ENCODE measurements at places on chromosomes 16 and 17.

GRCh38 chr16:66746682-66747081 lies 4.7 kb downstream of the DYNC1LI2 start:
- no peak for DNase-seq

DNA sequence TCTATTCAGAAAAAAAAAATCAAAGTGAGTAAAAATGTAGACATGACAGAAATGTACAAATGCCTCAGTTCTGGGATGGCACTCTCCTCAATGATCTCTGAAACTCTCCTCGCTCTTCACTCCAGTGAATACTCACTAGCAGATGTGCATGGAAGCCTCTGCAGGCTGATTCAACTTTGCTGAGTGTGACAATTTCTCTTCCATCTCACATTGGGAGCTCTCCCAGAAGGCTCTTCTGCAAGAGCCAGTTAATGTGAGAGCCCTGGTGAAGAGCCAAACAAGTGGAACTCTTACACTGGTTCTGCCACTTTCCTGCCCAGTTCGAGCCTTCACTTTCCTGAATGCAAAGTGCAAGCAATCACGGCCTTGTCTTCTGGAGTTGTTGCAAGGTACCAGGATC lies 147.1 kb upstream of the IRX6 start:
- no peak for DNase-seq

DNA sequence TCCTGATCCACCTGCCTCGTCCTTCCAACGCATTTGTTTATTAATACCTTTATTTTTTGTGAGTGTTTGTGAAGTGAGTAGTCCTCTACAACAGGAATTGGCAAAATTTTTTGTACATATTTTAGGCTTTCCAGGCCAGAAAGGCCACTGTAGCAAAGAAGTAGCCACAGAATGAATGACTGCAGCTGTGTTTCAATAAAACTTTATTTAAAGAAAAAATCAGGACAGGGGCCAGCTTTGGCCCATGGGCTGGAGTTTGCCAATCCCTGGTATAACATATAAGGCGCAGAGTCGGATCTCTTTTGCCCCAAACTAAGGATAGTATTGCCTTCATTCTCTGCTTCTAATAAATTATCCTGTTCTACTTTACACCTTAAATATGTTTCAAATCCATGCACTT lies 198.0 kb upstream of the COX10 start:
- DNase-seq: no peak

DNA sequence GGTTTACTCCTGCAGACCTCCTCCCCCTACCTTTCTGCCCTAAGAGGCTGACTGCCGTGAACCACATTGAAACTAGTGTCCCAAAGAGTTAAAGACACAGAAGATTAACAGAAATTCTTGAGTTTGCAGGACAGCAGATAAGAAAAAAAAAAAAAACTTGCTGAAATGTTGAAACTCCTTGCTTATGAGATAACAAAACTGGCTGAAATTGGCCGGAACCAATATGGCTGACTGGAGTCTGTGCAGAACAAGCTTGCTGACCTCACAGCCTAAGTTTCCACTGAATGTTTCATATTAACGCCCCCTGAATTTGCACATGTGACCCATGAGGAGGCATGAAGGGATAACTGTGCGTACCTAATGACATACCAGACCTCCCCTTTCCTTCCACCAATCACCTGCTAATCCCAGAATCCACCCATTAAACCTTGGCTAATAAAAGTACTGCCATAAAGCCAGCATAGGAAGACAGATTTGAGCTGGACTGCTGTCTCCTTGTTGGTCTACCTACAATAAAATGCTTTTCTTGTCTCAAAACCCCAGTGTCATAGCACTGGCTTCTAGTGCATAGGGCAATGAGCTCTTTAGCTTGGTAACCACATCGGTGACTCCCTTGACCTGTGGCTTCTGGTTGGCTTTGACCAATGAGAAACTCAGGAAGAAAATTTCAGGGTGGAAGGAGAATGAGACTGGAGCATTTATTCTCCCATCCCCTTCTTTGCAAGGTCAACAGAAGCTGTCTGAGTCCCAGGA lies 80.1 kb downstream of the PMP22 start:
- DNase-seq: no peak

DNA sequence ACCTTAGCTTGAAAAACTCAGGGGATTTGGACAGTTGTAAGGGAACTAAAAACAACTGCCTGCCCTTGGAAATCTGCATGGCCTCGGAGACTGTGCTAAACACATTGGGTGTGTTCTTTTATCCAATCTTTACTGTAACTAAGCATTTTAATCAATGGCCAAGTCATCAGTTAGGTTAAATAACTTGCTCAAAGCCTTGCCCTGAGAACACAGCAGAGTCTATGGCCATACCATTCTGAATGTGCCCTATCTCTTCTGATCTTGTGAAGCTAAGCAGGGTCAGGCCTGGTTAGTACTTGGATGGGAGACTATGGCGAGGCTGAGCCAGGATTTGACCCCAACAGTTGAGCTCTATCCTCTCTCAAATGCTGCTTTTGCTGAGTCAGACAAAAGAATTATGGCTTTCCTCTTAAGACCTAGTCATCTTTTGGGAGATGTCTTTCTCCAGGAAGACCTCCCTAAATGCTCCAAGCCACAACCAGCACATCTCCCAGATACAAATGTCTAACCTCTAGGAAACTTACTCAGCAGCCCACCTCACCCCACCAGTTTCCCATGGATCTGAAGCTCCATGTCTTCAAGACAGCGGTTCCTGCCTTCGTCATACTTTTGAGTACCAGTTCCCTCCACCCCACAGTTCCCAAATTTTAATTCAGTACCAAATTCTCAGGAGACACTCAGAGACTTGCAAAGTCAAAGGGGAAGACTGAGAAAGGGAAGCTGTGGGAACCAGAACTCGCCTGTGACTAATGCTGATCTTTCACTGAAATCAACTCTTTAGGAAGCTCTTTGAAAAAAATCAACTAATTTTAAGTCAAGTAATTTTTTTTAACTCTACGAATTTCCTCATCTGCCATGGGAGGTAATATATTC lies 336.1 kb downstream of the MAF start:
- no peak for DNase-seq

GRCh38 chr16:87853411-87854052 lies 15.8 kb downstream of the SLC7A5 start:
- DNase-seq: peak; percentile 90

DNA sequence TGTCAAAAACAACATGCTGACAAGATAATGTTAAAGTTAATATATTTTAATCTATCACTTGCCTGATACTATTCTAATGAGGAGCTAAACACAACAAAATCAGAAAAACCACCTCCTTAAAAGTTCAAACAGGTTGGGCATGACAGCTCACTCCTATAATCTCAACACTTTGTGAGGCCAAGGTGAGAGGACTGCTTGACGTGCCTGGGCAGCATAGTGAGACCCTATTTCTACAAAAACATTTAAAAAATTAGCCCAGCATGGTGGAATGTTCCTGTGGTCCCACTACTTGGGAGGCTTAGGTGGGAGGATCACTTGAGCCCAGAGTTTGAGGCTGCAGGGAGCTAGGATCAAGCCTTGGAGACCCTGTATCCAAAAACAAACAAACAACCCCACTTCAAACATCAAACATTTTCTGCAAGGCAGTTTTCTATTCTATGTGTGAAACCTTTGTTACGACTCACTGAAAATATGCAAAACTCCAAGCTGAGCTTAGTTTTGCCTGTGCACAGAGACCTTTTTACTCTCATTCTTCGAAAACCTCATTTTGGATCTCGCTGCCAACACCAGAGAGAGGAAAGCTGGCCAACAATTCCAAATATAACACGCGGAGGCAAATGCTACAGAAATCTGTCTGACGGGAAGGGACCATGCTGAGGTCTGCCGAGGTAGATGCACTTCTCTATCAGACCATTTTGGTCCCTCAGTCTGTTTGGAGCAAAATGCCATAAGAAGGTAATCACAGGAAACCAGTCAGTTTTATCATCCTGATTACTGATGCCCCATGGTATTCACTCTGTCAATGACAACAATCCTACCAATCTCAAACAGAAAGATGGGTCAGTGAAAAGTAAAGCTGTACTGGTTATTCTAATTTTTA lies 6.2 kb downstream of the PHF12 start:
- DNase-seq: no peak

GRCh38 chr16:84065536-84066132 lies 23.0 kb upstream of the SLC38A8 start:
- peak; percentile 18 for DNase-seq

GRCh38 chr17:77414811-77415400 lies 274.1 kb downstream of the SEC14L1 start:
- DNase-seq: no peak

GRCh38 chr17:48392857-48393256 lies 37.2 kb downstream of the SKAP1 start:
- DNase-seq: no peak

DNA sequence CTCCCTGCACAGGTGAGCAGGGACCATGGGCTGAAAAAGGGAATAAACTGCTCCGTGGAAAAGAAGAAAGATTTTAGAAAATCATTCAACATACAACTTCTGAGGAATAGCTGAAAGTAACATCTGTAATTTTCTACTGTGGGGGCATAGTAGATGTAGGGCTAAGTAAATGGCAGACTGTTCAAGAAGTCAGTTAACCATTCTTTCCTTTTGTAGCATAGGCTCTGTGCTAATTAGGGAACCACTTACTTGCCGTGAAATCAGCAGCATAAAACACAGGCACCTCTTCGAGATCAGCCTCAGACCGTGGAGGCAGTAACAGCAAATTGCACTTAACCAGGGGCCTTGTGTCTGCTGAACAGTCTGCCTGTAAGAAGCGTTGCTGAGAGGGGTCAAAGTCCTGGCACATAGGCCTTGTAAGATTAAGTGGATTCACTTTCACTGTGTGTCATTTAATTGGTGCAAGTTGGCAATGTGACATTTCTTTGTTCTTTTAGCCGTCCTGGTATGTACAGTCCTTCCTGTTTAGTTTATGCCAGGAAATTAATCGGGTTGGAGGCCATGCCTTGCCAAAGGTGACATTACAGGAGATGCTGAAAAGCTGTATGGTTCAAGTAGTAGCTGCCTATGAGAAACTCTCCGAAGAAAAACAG lies 10.4 kb downstream of the COG1 start:
- no peak for DNase-seq

DNA sequence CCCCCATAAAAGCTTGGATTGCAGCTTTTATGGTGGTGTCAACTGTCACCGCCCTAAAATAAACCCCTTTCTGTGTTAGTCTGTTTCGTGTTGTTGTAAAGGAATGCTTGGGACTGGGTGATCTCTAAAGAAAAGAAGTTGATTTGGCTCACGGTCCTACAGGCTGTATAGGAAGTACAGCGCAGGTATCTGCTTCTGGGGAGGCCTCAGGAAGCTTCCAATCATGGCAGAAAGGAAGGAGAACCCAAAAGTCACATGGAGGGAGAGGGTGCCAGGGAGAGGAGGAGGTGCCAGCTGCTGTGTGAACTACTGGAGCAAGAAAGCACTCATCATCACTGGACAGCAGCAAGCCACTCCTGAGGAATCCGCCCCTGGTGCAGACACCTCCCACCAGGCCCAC lies 5.9 kb upstream of the CACNA1H start:
- no peak for DNase-seq

GRCh38 chr17:57236686-57237299 lies 19.5 kb upstream of the MSI2 start:
- DNase-seq: no peak

DNA sequence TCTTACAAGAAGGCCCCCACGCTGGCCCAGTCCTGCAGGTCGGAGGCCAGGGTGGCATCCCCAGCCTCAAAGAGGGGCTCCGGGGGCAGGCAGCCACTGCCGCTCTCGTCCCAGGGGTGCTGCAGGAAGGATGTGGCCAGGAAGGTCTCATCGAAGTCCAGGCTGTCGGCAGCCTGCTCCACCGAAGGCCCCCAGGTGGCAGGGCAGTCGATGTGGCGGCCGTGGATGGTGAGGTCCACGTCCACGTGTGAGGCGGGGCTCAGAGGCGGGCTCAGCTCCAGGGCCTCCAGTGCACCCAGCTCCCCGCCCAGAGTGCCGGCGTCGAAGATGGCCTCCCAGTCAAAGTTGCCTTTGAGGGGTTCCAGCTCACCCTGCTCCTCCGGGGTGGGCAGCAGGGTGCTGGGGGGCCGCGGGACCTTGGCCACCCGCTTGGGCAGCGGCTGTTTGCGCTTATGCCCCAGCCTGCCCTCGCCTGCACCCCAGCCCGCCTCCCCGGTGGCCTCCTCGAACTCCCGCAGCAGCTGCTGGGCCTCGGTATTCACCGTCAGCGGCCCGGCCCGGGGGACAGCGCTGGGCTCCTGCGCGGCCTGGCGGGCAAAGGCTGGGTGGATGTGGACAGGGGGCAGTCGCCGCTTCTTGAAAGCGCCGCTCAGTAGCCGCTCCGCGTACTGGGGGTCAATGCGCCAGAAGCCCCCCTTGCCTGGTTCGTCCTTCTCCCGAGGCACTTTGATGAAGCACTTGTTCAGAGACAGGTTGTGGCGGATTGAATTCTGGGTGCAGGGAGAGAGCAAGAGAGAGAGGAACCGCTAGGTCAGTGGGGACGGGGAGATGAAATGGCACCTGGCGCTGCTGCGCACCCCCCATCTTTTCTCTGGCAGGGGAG lies 3.5 kb downstream of the FOXJ1 start:
- no peak for DNase-seq

DNA sequence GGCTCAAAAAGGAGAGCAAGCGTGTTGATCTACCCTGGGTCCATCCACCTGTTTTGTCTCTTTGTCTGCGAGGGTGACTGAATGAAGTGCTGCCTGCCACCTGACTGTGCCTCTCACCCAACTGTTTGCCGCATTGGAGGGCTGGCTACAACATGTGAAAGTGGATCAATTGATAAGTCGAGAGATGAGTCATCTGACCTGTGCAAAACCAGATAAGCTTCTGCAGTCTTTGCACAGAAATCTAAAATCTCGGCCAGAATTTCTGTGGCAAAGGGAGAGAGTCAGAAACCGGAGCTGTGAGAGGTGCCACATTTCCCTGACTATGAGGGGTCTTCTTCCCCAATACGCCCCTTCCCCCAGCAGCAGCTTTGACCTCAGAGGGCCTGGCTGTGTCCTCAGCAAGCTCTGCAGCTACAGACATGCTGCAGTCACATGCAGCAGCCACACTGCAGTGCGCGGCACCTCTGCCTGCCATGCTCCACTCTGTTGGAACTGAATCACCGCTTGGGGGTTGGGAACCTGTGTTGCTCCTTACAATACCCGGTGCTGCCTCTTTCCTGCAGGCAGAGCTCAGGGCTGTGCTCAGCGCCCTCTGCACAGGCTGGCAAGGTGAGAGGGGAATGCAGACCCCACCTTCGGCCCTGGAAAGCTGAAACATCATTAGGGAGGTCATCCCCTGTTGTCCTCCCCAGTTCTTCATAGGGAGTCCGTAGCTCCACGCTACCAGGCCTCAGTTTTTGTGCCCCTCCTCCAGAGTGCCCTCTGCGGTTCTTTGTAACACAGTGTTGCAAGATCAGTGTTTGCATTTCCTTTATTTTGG lies 16.2 kb upstream of the HAS3 start:
- peak; percentile 16 for DNase-seq

- peak; percentile 16 for DNase-seq
Measured at GRCh38 chr16:74034862-74035261, 261.8 kb upstream of the PSMD7 start.

Data from NCI-H1417 (cell line).